Activated naive CD4-positive, alpha-beta T cell treated with anti-CD3 and anti-CD28 coated beads, Interleukin-2, amount 50 U/mL, for 16 hours (primary cell): ENCODE measurements at places on chromosomes 3 and 15.
A peak's percentile ranks its signal among the peaks of the same experiment; 100 is the strongest.

- no peak for DNase-seq
Measured at GRCh38 chr3:38235466-38235865, 30.1 kb upstream of the SLC22A13 start.

GRCh38 chr3:12452361-12453330 is 31.6 kb upstream of the TSEN2 start:
- no peak for DNase-seq

- no peak for DNase-seq
Measured at GRCh38 chr3:7437231-7437630, 576.3 kb downstream of the GRM7 start.

DNA sequence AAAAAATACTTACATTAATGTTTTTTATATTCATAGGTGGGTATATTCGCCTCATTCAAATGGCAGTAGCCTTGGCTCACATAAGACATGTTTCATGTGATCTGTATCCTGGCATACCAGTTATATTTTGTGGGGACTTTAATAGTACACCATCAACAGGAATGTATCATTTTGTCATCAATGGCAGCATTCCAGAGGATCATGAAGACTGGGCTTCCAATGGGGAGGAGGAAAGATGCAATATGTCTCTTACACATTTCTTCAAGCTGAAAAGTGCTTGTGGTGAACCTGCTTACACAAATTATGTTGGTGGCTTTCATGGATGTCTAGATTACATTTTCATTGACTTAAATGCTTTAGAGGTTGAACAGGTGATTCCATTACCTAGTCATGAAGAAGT is 3.5 kb downstream of the PDE12 start:
- no peak for DNase-seq

GRCh38 chr3:79586232-79586631 is 181.6 kb downstream of the ROBO1 start:
- no peak for DNase-seq

GRCh38 chr15:83199288-83199687 is 8.3 kb downstream of the HDGFL3 start:
- peak; percentile 19 for DNase-seq

DNA sequence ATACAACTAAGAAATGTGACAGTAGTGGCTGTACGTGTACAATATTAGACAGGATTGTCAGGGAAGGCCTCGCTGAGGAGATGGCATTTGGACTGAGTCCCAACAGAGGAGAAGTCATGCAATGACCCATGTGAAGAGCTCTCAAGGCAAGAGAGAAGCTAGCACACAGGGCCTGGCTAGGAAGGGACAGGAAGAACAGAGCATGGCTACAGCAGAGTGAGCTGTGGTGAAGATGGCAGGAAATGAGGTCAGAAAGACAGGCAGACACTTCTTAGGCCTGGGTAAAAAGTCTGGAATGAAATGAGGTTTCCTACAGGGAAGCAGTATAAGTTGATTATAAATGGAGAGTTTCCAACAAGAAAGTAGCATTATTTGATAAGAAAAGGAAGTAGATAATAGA is 33.2 kb upstream of the LEKR1 start:
- no peak for DNase-seq

DNA sequence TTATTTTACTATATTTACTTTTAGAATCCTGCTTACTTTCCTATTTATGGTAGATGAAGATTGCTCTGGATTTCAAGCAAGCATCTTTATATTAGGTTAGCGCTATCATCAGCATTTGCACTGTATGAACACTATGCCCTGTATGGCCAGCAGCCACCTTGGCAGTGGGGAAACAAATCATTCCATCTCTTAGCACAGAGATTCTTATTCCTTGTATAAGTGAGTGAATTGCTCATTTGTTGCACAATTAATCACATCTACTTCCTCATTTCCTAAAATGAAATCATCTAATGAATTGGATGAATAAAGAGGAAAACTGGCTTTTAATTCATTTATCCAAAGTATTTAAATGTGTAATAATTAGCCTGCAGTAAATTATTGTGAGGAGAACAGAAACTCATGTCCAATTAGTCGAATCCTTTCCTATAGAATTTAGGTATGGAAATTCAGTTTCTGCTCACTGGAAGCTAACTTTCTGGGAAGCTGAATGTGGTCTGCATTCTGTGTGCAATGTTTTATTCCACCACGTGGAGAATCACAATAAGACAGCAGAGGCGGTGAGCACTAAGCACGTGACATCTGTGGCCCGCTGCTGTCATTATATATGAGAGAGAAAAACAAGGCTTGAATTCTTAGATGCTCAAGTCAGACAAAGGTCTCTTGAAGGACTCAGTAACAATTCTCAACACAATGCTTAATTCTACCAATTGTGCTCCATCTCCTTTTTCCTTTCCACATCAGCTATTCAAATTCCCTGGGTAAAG is 93.4 kb downstream of the PEX5L start:
- DNase-seq: no peak

- no peak for DNase-seq
Measured at GRCh38 chr3:37752649-37753025, 109.0 kb upstream of the CTDSPL start.

- no peak for DNase-seq
Measured at GRCh38 chr3:122101646-122102045, 46.5 kb downstream of the CD86 start.

GRCh38 chr3:60979461-60980341 is 271.6 kb downstream of the FHIT start:
- DNase-seq: no peak

- DNase-seq: no peak
Measured at GRCh38 chr3:17967953-17968607, 225.6 kb upstream of the TBC1D5 start.

DNA sequence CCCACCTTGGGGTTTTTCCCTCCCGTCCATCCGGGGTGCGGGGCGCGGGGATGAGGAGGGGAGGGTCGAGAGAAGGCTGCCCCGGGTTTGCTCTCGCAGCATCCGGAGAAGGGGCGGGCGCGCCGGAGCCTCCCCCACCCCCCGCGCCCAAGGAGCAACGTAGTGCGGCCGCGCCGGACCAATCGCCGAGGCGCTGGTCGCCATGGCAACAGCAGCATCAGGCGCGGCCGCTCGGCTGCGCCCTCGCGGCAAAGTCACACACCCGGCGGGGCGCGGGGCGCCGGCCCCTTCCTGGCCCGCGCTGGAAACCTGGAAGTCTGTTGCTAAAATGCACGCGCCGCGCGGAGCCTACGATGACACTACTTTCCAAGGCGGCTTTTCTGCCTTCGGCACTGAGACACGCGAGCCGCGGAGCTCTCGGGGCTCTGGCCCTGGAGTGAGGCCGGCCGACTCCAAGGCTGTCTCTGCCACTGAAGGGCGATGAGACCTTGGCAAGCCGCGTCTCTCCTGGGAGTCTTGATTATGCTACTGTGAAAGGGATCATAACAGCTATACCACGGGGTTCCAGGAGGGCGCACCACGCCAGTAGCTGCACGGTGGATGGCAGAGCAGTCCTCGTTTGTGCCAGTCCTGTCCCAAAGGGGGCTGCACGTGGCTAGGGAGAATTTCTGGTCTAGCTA is at the start of gene IQSEC1:
TSS of gene IQSEC1 (minus strand) at position 104 of the 680 bp plus-strand sequence. CDS start 415 bp downstream, outside the sequence.
- peak; percentile 66 for DNase-seq

GRCh38 chr15:81097890-81098280 is 36.2 kb upstream of the CFAP161 start:
- no peak for DNase-seq
